ENCODE measurements at places on chromosomes 11 and 22.
A peak's percentile ranks its signal among the peaks of the same experiment; 100 is the strongest.

GRCh38 chr22:50118557-50119168, 28.9 kb downstream of the MOV10L1 start:
- peaks cover 49% of the 10 kb centered on the region for H3K4me1 ChIP-seq
- DNase-seq: no peak

GRCh38 chr11:2470495-2470894, 25.7 kb downstream of the KCNQ1 start:
- H3K4me3 ChIP-seq: no peak overlapping the region
- H3K36me3 ChIP-seq: no peaks in the 10 kb centered on the region
- DNase-seq: no peak
- no peaks in the 10 kb centered on the region for H3K27me3 ChIP-seq

- no peak for DNase-seq
- no peaks in the 10 kb centered on the region for H3K27me3 ChIP-seq
- no peaks in the 10 kb centered on the region for H3K36me3 ChIP-seq
These were observed 14.8 kb downstream of the OR51E2 start for GRCh38 chr11:4682623-4683419.

DNA sequence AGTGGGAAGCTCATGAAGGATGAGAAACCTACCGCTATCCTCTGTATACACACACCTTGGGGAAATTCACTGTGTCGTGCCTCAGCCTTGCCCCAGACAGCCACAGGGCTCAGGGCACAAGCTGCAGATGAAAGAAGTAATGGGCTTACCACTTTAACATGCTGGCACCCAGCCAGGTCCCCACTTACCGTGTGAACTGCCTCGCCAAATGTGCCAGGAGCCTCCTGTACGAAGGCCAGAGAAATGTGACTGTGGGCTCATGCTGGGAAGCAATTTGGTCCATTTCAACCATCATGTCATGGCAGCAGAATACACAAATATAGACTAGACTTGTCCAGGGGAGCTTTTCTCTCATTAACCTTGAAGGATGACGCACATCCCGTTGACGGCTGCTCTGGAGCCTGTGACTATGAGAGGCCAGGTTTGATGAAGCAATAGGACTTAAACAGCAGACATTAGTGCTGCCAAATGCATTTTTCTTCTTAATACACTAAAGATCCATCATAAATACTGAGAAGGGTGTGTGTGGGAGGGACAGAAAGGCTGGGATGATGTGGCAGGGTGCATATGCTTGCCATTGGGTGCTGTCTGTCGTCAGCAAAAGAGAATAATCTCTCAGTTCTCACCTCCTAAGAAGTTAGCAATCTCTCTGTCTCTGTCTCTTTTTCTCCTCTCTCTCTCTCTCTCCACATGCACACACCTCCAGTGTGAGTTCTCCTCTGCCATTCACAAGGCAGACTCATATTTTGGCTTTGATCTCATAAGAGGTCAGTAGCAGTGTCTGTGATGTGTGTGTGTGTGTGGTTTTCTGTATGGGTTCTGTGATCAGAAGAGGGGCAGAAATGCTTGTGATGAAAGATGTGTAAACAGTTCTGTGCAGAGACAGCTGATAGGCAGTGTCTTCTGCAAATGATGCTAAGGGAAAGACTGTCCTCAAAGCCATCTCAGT, 142.4 kb downstream of the KIRREL3 start:
- H3K4me3 ChIP-seq: no peak overlapping the region
- H3K4me1 ChIP-seq: no peaks in the 10 kb centered on the region
- no peaks in the 10 kb centered on the region for H3K36me3 ChIP-seq
- no peak overlapping the region for H3K27ac ChIP-seq

DNA sequence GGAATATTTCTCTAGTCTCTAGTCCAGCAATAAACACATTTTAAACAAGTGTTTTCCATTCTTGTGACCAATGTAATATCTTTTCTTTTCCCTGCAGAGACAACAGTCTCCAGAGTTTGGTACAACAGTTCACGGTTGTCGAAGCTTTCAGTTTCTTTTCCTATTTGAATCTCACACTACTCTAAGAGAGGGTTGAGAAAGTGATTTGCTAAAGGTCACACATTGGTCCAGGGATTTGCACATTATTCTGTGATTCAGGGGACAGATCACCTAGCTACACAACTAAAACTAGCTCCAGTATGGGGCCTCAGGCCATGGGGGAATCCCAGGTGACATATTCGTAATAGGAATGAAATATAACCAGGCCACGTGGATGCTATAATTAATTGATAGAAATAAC, 132.5 kb downstream of the HIPK3 start:
- H3K27me3 ChIP-seq: no peaks in the 10 kb centered on the region
- no peaks in the 10 kb centered on the region for H3K4me1 ChIP-seq
- H3K36me3 ChIP-seq: no peaks in the 10 kb centered on the region

- H3K4me1 ChIP-seq: no peaks in the 10 kb centered on the region
- H3K4me3 ChIP-seq: no peak overlapping the region
- no peaks in the 10 kb centered on the region for H3K27me3 ChIP-seq
- H3K36me3 ChIP-seq: no peaks in the 10 kb centered on the region
These were observed 59.7 kb upstream of the RASSF10 start for GRCh38 chr11:12949453-12949852.

- no peaks in the 10 kb centered on the region for H3K36me3 ChIP-seq
- H3K27me3 ChIP-seq: no peaks in the 10 kb centered on the region
- DNase-seq: no peak
- no peak overlapping the region for H3K27ac ChIP-seq
These were observed 75.4 kb downstream of the ME3 start for GRCh38 chr11:86596861-86597586.

DNA sequence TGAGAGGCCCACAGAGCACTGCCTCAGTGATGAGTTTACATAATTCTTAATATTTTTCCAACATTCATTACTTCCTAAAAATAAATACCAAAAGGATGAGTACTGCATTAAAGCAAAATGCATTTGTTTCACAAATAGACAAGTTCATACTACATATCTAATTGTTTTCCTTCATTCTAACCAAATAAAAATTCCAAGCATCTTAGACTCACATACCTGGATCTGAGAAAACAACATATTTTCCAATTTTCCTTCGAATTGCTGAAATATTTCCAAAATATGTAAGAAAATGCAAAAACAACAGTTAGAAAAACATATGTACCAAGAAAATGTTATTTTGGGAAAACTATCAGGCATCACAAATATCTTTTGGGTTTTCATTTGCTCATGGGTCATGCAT, 127.9 kb upstream of the CEP126 start:
- H3K4me1 ChIP-seq: peaks cover 9% of the 10 kb centered on the region
- H3K27me3 ChIP-seq: no peaks in the 10 kb centered on the region

DNA sequence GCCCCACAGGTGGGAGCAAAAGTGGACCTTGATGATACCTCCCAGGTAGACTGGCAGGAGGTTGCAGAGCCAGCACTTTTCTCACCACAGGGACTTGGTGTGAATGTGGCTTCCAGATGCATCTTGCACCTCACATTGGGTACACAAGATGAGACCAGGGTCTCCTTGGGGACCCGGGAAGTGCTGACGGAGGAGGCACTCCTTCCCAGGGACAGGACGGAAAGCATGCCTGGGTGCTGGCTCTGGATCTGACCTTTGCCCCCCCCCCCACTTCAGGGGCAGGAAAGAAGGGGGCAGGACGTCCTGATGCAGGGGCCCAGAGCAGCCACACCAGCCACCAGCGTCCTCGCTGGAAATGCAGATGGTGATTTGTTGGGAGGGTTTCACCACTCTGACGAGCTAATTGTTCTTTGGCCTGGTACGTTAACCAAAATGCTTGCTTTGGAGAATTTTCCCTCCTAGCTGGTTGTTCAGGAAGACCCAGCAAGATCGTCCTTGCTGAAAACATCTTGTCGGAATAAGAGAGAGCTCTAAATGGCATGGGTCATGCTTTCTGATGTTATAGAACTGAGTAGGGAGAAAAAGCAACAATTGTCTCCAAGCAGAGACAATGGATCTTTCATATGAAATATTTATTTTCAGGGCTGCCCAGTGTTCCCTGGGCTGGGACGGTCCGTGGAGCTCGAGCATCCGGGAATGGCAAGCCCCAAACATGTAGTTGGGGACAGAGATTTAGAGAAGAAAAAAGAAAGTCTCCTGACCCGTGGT, 74.4 kb upstream of the PPARA start:
- DNase-seq: no peak
- H3K27ac ChIP-seq: peak overlapping the region; percentile 98
- H3K36me3 ChIP-seq: no peaks in the 10 kb centered on the region
- no peaks in the 10 kb centered on the region for H3K27me3 ChIP-seq

DNA sequence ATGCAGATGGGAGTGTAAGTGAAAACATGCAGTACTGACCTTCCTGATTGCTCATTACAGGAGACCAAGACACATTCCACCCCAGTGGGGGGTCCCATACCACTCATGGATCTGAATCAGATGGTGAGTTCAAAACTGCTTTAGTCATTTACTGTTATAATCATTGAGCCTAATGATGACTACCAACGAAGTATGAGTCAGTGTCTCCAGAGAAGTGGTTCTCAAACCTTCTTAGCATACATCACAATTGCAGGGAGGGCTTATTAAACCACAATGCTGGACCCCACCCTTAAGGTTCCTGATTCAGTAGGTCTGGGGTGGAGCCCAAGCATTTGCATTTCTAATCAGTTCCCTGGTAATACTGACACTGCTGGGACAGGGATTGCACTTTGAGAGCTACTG, 75.8 kb downstream of the CD44 start:
- H3K36me3 ChIP-seq: peaks cover 19% of the 10 kb centered on the region
- no peak overlapping the region for H3K4me3 ChIP-seq
- H3K27me3 ChIP-seq: no peaks in the 10 kb centered on the region
- no peak for DNase-seq
- peaks cover 41% of the 10 kb centered on the region for H3K4me1 ChIP-seq

- H3K27me3 ChIP-seq: no peaks in the 10 kb centered on the region
- no peak overlapping the region for H3K27ac ChIP-seq
- no peaks in the 10 kb centered on the region for H3K36me3 ChIP-seq
- H3K4me1 ChIP-seq: no peaks in the 10 kb centered on the region
- DNase-seq: no peak
- H3K4me3 ChIP-seq: no peak overlapping the region
These were observed 90.8 kb downstream of the PHF21B start for GRCh38 chr22:44918925-44919392.

- H3K36me3 ChIP-seq: peaks cover 48% of the 10 kb centered on the region
- H3K27ac ChIP-seq: no peak overlapping the region
- H3K4me3 ChIP-seq: no peak overlapping the region
- no peaks in the 10 kb centered on the region for H3K27me3 ChIP-seq
These were observed 17.2 kb downstream of the IGSF9B start for GRCh38 chr11:133939558-133939957.
